ENCODE measurements at places on chromosomes 12 and 14.

DNA sequence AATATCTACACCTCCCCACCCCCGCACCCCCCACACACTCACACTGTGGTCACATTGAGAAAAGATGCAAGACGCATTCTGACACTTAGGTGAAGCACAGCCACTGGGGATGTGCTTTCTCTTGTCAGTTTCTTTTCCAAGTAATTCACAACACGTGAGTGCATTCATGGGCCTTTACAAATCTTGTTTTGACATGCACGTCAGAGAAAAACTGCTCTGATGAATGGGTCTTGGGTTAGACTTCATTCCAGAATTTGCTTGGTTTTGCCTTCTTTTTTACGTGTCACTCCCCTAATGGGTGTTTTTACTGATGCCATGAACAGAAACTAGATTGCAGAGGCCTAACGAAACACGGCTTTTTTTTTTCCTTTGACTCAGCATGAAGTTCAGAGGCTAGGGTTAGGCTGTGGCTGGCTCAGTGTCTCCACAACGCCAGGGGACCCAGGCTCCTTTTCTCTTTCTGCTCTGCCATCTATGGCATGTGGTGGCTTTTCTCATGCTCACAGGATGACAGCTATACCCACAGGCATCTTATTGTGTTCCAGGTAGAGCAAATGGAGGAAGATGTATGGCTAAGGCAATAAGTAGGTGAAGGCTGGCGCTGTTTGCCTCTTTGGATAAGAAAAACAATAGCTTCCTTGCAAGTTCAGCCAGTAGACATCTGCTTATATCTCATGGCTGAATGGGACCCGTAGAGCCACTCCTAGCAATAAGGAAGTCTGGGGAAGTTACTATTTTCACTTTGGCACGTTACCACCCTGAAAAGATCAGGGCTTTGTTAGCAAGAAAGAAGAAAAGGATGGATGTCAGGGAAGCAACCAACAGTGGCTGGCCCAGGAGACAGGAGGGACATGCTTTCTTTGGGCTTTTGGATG lies 253.3 kb downstream of the SLC15A4 start:
- no peak for DNase-seq

DNA sequence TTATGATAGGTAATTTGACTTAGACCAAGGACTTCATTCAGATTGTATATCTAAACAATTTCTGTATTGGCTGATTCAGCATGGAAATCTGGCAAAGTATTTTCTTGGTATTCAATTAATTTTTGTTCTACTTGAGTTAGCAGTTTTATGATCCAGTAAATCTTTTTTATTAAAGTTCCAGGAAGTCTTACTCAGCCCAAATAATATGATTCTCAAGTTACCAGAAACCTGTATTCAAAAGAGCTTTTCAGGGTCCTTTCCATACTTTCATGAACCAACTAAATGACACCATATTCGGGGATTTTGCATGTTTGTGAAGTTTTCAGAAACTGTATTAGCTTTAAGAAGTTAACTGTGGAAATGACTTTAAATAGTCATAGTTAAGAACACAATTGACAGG lies 662.6 kb downstream of the LRFN5 start:
- DNase-seq: no peak

GRCh38 chr14:104545151-104545941 lies 34.2 kb upstream of the C14orf180 start:
- peak; percentile 60 for DNase-seq

- peak; percentile 16 for DNase-seq
Measured at GRCh38 chr12:49664591-49665239, 41.4 kb downstream of the PRPF40B start.

- DNase-seq: no peak
Measured at GRCh38 chr14:78581229-78581628, 411.1 kb downstream of the NRXN3 start.

DNA sequence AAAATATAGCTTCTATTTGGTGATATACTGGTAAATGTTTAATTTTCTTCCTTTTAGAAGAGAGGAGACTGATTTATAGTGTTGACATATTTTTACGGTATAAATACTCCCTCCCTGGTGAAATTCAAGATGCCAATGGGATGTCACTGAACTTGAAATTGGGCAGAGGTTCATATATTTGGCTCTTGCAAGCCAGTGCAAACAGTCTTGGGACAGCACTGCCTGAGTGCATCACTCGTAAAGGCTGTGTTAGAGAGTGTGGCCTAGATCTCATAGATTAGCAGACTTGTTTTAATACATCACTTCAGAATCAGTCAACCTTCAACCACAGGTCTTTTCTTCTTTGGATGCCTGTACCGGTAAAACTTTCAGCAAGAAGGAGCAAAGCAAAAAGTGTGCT lies 681.0 kb downstream of the NRXN3 start:
- peak; percentile 64 for DNase-seq

GRCh38 chr12:2358986-2359658 lies 306.3 kb downstream of the CACNA1C start:
- DNase-seq: no peak

GRCh38 chr12:51012570-51013236 lies 13.5 kb downstream of the SLC11A2 start:
- no peak for DNase-seq

DNA sequence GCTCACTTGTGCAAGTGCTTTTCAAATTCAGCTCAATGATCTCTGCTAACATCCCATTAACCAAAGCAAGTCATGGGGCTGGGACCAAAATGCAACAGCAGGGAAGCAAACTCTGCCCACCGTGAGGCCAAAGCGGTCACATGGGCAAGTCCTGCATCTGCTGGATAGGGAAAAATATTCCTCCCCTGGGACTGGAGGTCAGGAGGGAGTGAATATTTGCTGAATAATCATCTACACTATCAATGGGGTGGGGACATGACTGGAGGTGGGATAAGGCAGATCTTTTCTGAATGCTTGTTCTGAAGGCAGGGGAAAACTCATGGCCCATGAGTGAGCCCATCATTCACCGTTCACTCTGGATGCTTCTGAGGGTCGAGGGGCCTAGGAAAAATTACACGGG lies 45.1 kb upstream of the VRK1 start:
- no peak for DNase-seq

- peak; percentile 32 for DNase-seq
Measured at GRCh38 chr14:56181681-56182085, 63.5 kb downstream of the PELI2 start.

DNA sequence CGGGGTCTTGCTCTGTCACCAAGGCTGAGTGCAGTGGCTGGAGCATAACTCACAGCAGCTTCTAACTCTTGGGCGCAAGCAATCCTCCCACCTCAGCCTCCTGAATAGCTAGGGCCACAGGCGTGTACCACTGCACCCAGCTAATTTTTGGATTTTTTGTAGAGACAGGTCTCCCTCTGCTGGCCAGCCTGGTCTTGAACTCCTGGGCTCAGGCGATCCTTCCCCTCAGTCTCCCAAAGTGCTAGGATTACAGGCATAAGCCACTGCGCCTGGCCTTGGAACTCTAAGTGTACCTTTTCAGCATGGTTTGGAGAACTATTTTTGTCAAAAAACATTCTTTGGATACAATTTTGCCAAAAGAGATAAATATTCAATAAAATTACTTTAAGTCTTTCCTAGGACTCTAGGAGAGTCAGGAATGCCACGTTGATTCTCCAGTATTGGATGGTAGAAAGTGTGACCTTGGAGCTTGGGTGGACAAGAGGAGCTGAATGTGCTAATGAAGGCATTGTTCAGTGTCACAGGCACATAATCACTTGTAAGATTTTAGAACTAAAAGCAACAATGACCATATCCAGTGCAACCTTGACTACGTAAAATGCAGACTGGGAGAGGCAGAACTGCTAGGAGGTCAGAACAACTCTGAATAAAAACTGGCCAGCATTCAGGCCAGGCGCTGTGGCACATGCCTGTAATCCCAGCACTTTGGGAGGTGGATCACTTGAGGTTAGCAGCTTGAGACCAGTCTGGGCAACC lies 2.8 kb downstream of the SRSF9 start:
- peak; percentile 66 for DNase-seq

GRCh38 chr14:102058146-102058545 lies 28.7 kb downstream of the HSP90AA1 start:
- DNase-seq: no peak

DNA sequence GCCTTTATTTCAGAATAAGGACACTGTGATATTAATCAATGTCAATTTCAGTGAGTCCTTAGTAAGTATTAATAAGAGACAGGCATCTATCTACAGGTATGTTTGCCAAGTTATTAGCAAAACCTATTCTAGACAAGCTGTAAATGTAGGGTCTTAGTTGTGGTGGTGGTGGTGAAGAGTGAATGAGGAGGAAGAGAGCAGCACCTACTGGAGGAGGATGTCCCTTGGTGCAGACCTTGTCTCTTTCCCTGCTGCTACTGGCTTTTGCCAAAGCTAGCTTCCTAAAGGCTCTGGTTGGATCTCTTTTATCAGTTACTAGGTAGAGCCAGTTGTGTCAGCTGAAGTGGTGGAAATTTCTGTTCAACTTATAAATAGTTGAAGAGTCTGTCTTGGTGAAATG lies 304.8 kb upstream of the ATP2B1 start:
- no peak for DNase-seq

DNA sequence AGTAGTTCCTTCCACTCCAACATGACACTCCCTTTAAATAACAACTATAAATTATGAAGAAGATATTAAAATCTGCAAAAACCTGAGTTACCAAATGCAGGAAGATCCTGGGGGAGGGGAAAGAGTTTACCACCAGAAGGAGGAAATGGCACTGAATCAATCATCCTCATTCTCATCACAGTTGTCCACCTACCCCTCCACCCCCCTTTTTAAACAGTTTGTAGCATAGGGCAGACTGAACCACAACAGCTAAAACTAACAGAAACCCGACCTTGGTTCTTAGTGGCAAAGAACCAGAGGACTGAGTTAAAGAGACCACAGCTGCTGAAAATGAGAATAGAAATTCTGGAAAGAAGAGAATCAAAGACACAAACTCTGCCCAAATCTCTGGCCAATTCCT lies 189.5 kb downstream of the MED13L start:
- DNase-seq: no peak

Data from astrocyte of the hippocampus (primary cell).